ENCODE measurements at places on chromosomes 3 and 15.

DNA sequence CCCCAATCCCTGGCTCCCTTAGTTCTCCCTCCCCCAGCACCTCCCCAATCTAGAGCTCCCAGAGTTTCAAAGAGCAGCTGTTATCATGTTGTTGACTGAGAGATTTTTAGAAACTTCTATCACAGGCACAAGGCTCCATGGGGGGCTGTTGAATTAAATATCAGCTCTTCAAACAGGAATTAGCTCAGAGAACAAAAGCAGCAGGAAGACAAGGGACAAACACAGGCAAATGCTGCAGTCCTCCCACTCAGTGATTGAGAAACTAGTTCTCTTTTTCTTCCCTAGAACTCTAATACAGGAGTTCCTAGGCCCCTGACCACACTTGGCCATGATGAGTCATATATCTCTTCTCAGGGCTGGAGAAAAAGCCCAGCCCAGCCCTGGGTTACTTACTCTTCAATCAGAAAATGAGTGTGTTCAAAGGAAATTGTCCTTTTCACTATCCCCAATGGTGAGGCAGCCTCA is 262.1 kb downstream of the IGSF11 start:
- DNase-seq, result no peak

DNA sequence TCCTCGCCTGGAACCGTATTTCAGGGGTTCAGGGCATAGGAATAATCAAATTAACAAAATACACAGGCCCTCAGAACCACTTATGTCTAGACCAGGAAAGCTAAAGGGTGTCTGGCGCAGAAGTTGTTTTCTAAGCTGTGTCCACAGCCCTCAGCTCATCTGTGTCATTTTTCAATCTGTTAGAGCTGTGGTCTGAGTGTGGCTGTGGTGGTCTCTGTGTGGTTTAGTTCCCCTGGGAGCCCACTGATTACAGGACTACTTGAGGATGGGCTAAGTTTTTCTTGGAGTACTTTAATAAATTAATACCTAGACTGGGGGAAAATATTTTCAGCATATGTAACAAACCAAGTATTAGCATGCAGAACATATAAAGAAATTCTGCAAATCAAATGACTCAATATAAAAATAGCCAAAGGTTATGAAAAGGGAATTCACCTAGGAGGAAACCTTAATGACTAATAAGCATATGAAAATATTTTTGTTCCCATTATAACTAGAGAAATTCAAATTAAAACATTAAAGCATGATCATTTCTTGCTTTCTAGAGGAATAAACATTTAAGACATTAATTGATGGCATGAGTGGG is 186.3 kb downstream of the SATB1 start:
- no peak for DNase-seq

GRCh38 chr3:192082730-192083660 is 622.0 kb downstream of the PYDC2 start:
- DNase-seq, result no peak

DNA sequence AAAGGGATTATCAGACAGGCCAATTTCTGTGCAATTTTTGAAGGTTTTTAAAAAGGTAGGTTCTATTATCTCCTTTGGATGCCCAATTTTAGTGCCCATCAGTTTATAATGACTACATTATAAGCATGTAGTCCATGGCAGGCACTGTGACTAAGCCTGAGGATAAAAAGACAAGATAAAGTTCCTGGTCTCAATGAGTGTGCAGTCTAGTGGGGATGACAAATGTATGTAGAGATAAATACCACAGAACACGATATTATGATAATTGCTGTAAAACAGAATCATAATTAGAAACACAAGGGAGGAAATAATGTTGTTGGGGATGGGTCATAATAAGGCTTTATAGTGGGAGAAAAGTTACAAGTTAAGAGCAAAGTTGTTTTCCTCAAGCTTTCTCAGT is 163.1 kb downstream of the ZNF385D start:
- DNase-seq, result no peak

DNA sequence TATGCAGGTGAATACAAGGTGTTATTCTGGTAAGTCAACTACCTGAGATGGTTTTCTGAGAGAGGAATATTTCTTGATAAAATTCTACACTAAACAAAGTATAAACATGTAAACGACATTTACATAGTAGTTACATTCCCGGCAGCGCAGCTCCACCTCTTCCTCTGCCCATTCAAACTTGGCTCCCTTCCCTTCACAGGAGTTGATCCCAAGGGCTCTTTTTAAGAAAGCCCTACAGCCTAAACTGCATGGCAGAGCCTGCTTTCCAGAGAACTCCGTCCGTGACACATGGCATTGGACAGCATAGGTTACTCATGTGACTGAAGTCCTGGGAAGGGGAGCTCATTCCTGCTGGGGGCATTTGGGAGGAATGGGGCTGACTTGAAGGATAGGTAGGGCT is 22.0 kb upstream of the LCTL start:
- DNase-seq, result no peak

- no peak for DNase-seq
Observed at GRCh38 chr3:100083209-100083608, 31.1 kb downstream of the FILIP1L start.
